ENCODE measurements at places on chromosomes 5 and 9.

- DNase-seq = no peak
Observed at GRCh38 chr5:56516035-56516434, 282.9 kb upstream of the ANKRD55 start.

GRCh38 chr5:145697251-145697990, 137.7 kb downstream of the PRELID2 start:
- no peak for DNase-seq

DNA sequence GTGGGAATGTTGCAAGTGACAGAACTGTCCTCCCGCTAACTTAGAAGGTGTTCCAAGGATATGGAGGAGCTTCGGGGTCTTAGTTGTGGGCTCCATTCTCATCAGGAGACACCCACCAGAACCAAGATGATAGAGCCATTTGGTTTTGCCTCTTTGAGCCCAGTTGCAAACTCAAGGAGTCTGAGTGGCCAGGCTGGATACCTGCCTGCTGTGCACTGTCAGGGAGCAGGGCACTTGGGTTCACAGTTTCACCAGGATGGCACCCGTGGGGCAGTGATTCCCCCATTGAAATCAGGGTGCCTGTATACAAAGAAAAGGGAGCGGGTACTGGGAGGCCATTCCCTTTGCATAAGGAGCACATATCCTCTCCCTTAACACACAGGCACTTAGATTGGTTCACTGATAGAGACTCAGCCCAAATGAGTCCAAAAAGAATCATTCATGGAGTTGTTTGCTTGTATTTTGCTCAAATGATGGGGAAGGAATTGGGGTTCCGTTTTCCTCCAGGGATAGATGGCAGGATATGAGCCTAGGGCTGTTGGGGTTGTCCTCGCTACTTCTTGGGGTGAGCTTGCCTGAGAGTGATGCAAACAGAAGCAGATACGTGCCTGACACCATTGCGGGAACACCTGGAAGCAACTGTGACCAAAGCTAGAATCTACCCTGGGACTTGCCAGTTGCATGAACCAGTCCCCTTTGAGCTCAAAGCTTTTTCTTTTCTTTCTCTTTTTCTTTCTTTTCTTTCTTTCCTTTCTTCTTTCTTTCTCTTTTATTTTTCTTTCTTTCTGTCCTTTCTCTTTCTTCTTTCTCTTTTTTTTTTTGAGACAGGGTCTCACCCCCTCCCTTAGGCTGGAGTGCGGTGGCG, 1.3 kb upstream of the PRR7 start:
- DNase-seq = no peak

- DNase-seq = no peak
Observed at GRCh38 chr9:99577351-99577750, 244.3 kb upstream of the NR4A3 start.

DNA sequence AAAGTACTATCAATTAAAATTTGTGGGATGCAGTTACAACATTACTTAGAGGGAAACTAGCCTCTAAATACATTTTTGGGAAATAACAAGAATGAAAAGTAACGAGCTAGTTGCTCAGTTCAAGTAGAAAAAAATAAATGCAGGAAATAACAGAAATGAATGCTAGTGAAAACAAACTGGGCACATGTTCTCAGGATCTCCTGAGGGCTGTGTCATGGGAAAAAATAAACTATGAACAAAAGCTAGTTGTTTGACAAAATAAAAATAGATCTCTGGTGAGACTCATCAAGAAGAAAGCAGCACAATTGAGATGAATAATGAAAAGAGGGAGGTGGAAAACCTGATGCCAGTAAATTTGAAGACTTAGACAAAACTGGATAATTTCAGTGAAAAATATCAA, 16.3 kb downstream of the IDNK start:
- peak; percentile 56 for DNase-seq

DNA sequence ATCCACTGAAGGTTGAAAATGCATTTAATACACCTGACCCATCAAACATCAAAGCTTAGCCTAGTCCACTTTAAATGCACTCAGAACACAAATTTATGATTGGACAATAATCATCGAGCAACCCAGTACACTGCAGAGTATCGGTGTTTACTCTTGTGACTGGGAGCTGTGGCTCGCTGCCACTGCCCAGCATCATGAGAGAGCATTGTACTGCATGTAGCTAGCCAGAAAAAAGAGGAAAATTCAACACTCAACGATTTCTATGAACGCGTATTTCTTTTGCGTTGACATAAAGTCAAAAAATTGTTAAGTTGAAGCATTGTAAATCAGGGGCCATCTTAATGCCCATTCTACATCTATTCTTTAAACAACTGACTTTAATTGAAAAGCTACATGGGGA, 95.1 kb upstream of the CD180 start:
- peak; percentile 89 for DNase-seq

DNA sequence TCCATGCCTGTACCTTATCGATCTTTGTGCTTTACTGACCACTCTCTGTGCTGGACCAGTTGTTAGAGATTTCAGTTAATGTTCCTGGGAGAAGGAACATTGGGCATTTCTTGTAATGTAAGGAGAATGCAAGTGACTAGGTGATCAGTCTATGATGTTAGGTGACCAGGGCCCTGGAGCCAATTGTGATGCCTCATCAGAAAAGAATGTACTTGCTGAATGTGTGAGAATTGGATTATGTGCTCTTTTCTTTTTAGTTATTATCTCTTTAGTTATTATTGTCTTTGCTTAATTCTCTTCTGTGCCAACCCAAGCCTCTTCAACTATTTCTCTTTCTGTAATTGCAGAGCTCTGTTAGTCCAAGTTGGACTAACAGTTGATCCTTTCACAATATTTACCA, 92.9 kb downstream of the LRRC70 start:
- DNase-seq = no peak

DNA sequence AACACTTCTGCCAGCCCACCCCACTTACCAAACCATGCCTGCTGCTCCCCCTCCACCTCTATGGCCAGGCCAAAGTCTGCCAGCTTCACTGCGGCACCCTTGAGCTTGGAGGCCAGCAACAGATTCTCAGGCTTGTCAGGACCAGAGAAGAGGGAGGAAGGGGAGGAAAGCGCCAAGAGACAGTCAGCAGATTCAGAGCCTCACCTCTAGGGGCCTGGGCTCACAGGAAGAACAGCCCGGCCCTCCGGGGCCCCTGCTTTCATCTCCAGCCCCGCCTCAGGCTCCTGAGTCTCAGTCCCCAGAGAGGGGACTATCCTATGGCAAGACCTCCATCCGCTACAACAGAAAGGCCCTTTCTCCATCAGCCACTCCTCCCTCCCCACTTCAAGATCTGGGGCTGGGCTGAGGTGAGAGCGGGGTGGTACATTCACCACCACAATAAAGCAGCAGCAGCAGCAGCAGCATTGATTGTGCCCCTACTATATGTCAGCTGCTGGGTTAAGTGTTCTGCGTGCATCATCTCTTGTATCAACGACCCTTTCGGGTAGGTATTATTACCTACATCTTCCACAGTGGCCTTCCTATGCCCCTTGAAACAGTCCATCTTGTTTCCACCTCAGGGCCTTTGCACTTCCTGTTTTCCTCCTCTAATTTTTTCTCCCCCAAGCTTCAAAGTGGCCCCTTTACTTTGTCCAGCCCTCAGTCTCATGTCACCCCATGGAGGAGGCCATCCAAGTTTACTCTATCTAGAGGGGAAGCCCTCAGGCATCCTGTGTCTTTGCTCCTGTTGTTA, 36.0 kb downstream of the CAMK2A start:
- no peak for DNase-seq

DNA sequence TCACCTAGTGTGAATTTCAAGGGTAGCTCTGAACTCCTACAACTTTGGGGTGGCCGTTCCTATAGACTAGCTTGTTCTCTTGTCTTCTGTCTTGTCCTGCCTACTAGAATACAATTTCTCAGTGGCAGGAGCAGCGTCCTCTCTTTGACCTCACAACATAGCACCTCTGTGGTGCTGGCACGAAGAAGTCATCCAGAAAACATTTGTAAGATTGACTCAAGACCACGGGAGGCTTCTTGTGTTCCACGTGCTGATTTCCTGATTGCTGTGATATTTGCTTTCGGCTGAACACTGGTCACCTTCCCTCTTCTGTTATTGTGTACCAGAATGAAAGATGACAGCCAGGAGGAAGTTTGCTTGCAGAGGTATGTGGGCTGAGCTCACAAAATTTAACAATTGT, 27.0 kb downstream of the SLC1A1 start:
- DNase-seq = no peak

DNA sequence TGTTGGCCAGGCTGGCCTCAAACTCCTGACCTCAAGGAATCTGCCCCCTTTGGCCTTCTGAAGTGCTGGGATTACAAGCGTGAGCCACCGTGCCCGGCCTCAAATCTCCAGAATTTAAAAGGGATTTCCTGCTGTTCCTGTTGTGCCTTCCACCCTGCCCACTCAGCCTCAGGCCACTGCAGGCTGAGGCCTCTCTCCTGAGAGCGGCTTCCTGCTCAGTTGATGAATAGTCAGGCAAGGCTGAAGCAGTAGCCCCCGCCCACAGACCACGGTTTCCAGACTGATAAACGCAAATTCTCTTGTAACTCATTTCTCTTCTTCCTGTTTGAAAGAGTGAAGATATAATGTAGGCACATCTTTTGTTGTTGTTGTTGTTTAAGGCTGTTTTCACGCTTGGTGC, 127.0 kb upstream of the PLCXD3 start:
- DNase-seq = no peak

- DNase-seq = no peak
Observed at GRCh38 chr5:14900693-14901461, 29.3 kb upstream of the ANKH start.

DNA sequence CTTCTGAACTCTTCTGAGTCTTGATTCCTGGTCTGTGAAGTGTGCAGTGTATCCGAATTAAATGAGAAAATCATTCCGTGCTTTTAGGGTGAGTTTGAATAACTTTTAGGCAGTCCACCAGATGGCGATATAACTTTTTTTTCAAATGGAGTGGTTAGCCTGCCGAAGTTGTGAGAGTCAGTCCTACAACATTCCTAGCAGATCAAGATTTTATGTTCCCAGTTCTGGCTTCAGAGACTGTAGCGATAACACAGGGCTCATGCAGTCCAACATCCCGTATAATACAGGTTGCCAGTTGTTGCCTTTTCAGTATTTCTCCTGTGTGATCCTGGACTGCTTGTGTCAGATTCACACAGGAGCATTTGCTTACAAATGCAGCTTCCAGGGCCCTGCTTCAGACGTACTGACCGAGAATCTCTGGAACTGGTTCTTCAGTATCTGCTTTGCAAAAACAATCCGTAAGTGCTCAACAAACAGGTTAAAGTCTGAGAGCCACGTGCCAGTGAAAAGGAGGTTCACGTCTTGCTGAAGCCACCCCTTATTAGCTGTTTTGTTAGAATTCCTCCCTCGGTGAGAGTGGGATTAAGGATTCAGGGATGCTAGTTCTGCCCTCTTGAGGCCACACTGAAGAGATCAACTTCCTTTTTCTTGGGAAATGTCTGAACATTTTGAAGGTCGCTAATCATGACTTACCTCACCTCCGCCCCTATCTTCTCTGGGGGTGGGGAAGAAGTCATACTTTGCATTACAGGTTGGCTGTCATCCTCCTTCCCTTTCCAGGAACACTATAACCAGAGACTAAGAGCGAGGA, 22.8 kb downstream of the SMIM3 start:
- DNase-seq = peak; percentile 74

DNA sequence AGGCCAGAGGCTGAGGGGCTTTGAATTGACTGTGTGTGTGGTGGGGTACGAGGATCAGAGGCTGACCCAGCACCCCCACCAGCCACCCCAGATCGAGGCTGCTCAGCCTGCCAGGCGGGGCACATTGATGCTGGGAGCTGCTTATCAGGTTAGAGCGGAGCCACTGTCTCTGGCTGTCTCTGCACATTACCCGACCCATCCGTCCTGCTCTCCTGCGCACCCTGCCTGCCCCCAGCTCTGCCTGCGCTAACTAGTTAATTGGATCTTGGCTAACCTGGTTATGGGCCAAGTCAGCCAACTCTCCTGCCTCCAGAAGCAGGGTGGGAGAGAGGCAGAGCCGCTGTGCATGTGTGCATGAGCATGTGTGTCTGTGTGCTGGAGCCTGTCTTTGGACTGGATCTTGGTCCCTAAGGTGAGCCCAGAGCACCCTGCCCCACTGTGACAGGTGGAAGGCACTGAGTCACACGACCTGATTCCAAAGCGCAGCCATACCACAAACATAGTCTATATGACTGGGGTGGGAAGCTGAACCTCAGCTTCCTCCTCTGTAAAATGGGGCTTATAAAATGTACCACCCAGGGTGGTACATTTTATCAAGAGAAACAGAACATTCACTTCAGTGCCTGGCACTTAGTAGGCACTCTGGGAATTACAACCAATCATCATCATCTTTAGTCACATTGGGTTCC, 39.7 kb downstream of the PCDH1 start:
- DNase-seq = no peak

DNA sequence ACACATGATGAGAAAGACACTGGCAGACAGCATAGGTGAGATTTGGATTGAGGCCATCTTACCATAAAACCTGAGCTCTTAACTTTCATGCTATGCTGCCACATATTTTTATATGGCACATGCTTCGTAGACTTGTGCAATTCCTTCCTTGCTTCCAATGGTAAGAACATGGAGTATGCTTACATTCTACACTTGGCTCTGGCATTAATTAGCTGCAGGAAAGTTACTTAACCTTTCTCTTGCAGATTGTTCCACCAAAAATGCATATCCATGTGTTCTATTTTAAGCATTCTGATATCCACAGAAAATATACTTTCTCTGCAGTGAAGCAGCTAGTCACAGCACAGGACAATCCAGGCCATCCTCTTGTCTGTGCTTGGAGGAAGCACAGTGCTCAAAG, 119.4 kb downstream of the MPDZ start:
- DNase-seq = no peak

GRCh38 chr9:89835666-89836065, 230.9 kb downstream of the GADD45G start:
- no peak for DNase-seq

GRCh38 chr5:149049371-149049781, 13.5 kb downstream of the SH3TC2 start:
- no peak for DNase-seq

DNA sequence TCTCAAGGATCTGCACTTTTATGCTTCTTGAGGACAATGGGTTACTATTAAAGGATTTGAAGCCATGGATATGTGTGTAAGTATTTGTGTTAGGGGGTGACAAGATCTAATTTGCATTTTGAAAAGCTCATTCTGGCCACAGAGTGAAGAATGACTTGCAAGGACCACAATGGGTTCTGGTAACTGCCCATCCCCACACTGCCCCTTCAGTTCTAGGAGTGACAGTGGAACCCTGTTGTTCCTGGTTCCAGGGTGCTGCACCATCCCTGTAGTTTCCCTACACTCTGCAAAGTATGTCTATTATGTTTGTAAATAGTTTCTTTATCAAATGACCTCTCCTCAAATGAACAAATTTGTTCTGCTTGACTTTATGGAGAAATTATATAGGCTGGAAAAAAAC, 9.7 kb upstream of the SPRY4 start:
- no peak for DNase-seq

- DNase-seq = no peak
Observed at GRCh38 chr9:108469654-108470053, 386.1 kb downstream of the ACTL7B start.
